ENCODE measurements at places on chromosomes 7 and 10.

- no peak for DNase-seq
Measured at GRCh38 chr10:15200626-15201025, 32.1 kb upstream of the NMT2 start.

- no peak for DNase-seq
Measured at GRCh38 chr10:113329121-113329596, 223.7 kb upstream of the HABP2 start.

DNA sequence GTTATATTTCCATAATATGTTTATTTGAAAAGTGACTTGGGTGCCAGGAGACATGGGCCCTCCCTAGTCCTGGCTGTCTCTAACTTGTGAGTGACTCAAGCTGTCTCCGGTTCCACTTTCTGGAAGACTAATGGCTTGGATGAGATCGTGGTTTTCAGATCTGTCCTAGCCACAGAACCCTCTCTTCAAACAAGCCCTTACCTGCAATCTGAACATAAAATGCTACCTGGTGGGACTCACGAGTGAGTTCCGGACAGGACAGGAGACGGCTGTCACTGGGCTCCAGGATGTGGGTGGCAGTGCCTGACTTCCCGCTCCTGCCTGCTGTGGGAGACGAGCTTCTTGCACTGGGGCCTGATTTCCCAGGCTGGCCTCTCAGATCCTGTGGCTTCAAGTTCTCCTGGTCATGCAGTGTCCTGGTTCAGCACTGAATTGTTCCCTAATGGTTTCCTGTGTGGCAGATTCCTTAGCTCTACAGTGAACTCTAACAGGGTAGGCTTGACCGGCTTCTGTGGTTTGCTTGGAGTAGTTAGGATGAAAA is 26.0 kb upstream of the PFKFB3 start:
- no peak for DNase-seq

DNA sequence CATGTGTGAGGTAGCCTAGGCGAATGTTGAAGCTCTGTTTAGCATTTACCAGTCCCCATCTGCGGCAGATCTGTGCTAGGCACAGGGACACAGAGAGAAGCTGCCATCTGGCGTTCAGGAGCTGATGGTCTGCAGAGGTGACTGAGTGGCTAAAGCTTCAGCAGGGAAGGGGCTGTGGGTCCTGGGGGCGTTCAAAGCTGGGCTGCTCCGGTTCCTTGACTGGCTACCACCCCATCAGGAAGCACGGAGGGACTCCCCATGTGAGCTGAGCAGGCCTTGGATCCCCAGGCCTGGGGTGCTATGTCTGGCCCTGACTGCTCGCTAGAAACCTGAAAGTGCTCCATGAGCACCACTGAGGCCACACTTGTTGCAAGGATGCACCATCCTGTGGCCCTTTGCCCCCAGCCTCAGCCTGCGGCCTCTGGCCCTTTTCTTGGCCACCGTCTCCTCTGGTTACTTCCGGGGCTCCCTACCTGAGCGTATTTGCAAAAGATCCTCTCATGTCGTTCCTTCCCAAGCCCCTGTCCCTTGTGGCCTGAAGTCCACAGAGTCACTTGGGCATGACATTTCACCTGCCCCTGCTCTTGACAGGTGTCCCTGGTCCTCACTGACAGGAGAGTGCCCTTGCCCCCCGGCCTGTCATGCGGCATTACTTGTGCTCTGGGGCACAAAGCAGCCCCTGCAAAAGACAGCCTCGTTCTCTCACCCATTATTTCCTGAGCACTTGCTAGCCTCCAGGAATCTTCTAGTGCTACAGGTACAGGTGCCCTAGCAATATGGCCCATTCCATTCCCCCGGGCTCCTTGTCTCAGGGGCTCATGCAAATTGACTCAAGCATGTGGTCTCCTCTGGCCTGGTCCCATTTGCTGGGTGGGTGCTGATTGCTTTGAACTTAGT is 108.1 kb downstream of the GLRX3 start:
- no peak for DNase-seq

GRCh38 chr10:44775402-44775741 is 135.8 kb upstream of the TMEM72 start:
- no peak for DNase-seq

GRCh38 chr10:103896225-103896624 is 21.8 kb downstream of the STN1 start:
- DNase-seq, result no peak

DNA sequence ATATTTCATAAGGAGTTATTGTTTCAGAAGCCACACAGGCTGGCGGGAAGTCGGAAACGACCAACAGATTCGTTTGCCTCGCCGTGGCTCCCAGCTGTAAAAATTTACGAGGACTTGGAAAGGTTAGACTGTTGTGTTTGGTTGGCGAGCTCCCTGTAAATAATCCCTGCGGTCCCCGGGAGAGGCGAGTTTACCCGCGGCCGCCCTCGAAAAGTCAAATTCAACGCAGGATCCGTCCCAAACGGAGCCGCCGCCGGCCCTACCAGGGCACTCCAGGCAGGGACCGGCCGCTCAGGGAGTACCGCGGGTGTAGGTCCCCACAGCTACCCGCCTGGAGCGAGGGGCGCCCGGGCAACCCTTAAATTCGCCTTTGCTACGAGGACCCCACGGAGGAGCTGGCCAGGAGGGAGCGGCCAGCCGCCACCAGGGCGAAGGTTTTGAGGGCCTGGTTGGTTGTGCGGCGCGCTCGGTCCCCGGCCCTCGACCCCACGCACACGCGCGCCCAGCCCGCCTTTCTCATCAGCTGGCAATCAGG is 726 bp upstream of the HOXA9 start:
- DNase-seq, result no peak

GRCh38 chr7:155066417-155066950 is 3.6 kb upstream of the HTR5A start:
- DNase-seq, result no peak

Measured in cortex of kidney (tissue), 1 donor.